Smooth muscle cell of the pulmonary artery (primary cell): ENCODE measurements at places on chromosomes 5 and 9. TPM values are rescaled to one million over a fixed set of nuclear protein-coding genes. Genes with fewer than 3 reads are reported as not detected.

Gene UHRF2
- 73.9 and 85.0 TPM in 2 replicates for total RNA-seq

Gene LECT2
- total RNA-seq: not detected in 2 replicates

Gene LCN2
- not detected in 2 replicates for total RNA-seq

Gene MAST4
- 12.8 and 25.1 TPM in 2 replicates for total RNA-seq

Gene PKN3
- 0.46 and 0.59 TPM in 2 replicates for total RNA-seq

Gene MARCOL
- total RNA-seq: not detected in 2 replicates

Gene PCDHGA4
- 11.6 and 16.9 TPM in 2 replicates for total RNA-seq

Gene TAF7
- 56.6 and 69.0 TPM in 2 replicates for total RNA-seq

Gene OTULINL
- 0.46 and 1.0 TPM in 2 replicates for total RNA-seq

Gene BHMT2
- total RNA-seq: 3.1 and 6.4 TPM in 2 replicates
